ENCODE measurements at places on chromosomes 4 and X. TPM values are rescaled to one million over a fixed set of nuclear protein-coding genes. Genes with fewer than 3 reads are reported as not detected.

The MAGEA10 gene
- polyA plus RNA-seq = not detected

The FGG gene
- not detected for polyA plus RNA-seq

The MAGEA2 gene
- polyA plus RNA-seq = 1.4 TPM

The TLR1 gene
- not detected for polyA plus RNA-seq

The SLITRK4 gene
- polyA plus RNA-seq = 1.7 TPM

The MCF2 gene
- polyA plus RNA-seq = 0.30 TPM

The ETDB gene
- not detected for polyA plus RNA-seq

The BMPR1B gene
- polyA plus RNA-seq = 0.13 TPM

The SLC16A2 gene
- 32.2 TPM for polyA plus RNA-seq

The NCAPG gene
- polyA plus RNA-seq = 6.8 TPM

The DOCK11 gene
- 2.8 TPM for polyA plus RNA-seq

The LANCL3 gene
- 0.11 TPM for polyA plus RNA-seq
